ENCODE measurements at places on chromosomes 3 and 15. TPM values are rescaled to one million over a fixed set of nuclear protein-coding genes. Genes with fewer than 3 reads are reported as not detected.

GRCh38 chr3:122391681-122392446 lies 7.9 kb downstream of the FAM162A start:
- H3K4me3 ChIP-seq: no peak overlapping the region
- no peak overlapping the region for H3K27ac ChIP-seq
- peaks cover 32% of the 10 kb centered on the region for H3K36me3 ChIP-seq

The CCR9 gene
- total RNA-seq: 19.4 TPM

DNA sequence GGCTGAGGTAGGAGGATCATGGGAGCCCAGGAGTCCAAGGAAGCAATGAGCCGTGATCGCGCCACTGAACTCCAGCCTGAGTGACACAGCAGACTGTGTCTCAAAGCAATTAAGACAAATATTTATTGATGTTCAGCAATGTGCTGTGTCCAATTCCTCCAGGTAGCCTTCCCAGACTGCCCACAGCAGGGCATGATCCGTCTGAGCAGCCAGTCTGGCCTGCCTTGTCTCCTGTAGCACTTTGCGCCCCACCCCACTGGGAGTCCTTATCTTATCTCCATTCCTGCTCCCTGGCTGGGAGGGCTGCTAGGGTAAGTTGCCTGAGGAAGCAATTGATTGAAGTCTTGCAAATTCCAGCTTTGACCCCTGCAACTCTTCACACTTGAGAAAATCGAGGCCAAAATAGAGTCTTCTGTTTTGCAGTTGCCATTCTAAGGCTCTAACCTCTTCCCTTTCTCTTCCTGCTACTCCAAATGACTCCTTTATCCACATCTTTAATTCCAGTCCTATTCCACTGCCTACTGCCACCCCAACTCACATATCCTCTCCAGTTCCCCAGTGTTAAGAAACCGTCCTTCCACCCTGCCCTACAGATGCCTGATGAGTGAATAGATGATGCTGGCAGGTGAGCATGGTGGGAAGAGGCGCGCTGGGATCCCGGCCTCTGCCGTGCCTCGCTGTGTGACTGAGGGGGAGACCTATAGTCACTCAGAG lies 26.9 kb upstream of the LCTL start:
- H3K4me1 ChIP-seq: peaks cover 3% of the 10 kb centered on the region
- no peak for DNase-seq
- no peaks in the 10 kb centered on the region for H3K36me3 ChIP-seq
- H3K4me3 ChIP-seq: no peak overlapping the region

- H3K4me1 ChIP-seq: peaks cover 5% of the 10 kb centered on the region
- peak; percentile 78 for DNase-seq
- H3K36me3 ChIP-seq: no peaks in the 10 kb centered on the region
- no peak overlapping the region for H3K27ac ChIP-seq
- no peak overlapping the region for H3K4me3 ChIP-seq
Measured at GRCh38 chr15:68550498-68551295, 28.1 kb upstream of the CORO2B start.

- no peaks in the 10 kb centered on the region for H3K27me3 ChIP-seq
- no peak for DNase-seq
- peaks cover 16% of the 10 kb centered on the region for H3K4me1 ChIP-seq
- peaks cover 32% of the 10 kb centered on the region for H3K36me3 ChIP-seq
- no peak overlapping the region for H3K27ac ChIP-seq
Measured at GRCh38 chr15:43146184-43146583, 12.8 kb downstream of the TMEM62 start.

The ZPLD1 gene
- not detected for total RNA-seq

The HACD2 gene
- 19.3 TPM for total RNA-seq

DNA sequence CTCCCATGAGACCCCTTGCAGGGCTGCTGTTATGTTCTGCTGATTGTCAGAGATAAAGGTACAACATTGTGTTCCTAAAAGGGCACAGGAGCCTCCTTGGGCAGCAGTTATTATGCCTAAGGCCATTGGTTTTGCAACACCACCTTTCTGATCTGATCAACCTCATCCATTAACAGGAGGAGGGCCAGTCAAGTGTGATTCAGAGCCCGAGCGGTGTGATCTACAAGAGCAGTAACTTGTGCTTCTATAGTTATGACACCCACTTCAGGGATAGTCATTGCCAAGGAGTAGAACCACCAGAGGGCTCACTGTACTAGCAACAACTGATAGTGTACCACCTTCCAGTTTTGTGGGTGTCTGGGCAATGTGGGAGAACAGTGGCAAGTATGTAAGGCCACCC lies 1457.9 kb upstream of the CADM2 start:
- H3K4me1 ChIP-seq: no peaks in the 10 kb centered on the region
- no peak overlapping the region for H3K27ac ChIP-seq
- H3K27me3 ChIP-seq: no peaks in the 10 kb centered on the region
- H3K4me3 ChIP-seq: no peak overlapping the region

DNA sequence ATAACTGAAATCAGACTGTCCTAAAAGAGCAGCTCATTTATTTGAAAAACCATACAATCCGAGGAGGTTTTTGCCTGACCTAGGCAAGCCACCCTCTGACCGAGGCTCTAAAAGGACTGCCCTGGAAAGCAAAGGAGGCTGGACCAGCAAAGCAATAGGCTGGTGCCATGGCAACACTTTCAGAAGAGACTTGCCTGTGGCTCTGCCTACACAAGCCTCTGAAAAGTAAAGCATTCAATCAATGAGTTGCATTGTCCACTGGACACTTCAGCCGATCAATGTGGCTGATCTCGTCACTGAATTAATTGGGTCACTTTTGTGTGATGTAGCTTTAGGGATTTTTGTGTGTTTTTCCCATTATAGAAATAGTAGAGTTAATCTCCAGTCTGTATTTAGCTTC lies 99.1 kb upstream of the SEMA6D start:
- no peak overlapping the region for H3K4me3 ChIP-seq
- no peak overlapping the region for H3K27ac ChIP-seq
- no peaks in the 10 kb centered on the region for H3K4me1 ChIP-seq

DNA sequence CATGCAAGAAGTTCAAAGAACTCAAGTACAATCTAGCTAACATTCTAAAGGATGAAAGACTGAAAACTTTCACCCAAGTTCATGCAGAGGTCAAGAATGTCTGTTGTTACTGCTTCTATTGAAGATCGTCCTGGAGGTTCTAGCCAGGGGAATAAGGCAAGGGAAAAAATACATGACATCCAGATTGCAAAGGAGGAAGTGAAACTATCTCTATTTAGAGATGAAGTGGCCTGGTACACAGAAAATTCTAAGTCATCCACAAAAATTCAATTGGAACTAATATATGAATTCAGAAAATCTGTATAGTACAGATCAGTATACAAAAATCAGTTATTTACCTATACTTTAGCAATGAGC lies 693.0 kb downstream of the NR2F2 start:
- H3K4me3 ChIP-seq: no peak overlapping the region
- H3K4me1 ChIP-seq: no peaks in the 10 kb centered on the region
- no peak for DNase-seq
- no peaks in the 10 kb centered on the region for H3K27me3 ChIP-seq

The TIMMDC1 gene
- 72.9 TPM for total RNA-seq

- H3K36me3 ChIP-seq: peaks cover 13% of the 10 kb centered on the region
- no peak overlapping the region for H3K4me3 ChIP-seq
- DNase-seq: no peak
- no peak overlapping the region for H3K27ac ChIP-seq
Measured at GRCh38 chr3:196889844-196890708, 22.4 kb downstream of the SENP5 start.

The TMEM44 gene
- total RNA-seq: 6.3 TPM

DNA sequence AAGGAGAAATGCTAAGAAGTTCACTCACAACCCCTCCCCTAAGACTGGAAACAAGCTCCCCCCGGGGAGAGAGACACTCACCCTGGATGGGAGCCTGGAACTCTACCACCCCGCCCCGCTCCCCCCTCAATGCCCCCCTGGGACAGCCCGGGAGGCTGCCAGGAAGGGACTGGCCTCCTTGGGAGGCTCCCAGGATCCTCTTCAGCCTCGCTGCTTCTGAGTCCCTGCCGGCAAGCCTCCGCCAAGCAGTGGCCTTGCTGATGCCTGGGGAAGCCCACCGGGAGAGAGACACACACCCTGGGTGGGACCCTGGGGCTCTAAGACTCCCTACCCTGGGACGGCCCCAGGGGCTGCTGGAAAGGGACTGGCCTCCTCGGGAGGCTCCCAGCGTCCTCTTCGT lies 33.4 kb downstream of the CPEB1 start:
- no peaks in the 10 kb centered on the region for H3K27me3 ChIP-seq
- H3K4me1 ChIP-seq: no peaks in the 10 kb centered on the region
- no peak overlapping the region for H3K4me3 ChIP-seq
- H3K27ac ChIP-seq: no peak overlapping the region

DNA sequence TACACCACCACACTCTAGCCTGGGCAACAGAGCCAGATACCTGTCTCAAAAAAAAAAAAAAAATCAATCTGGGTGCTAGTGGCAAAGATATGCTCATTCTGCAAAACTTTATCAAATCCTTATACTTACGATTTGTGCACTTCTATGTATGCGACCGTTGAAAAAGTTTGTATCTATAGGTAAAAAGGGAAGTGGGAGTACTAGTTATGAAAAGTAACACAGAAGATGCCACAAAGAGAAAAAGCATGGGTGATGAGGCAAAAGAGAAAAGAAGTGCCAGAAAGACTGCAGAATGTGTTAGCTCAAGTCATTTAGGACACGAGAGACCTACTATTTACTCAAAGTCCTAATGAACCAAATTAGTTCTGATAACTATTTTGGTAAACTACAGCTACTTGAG lies 407.8 kb downstream of the SHQ1 start:
- H3K4me3 ChIP-seq: no peak overlapping the region
- DNase-seq: no peak
- peaks cover 57% of the 10 kb centered on the region for H3K4me1 ChIP-seq
- H3K27me3 ChIP-seq: no peaks in the 10 kb centered on the region
- peaks cover 62% of the 10 kb centered on the region for H3K36me3 ChIP-seq
- no peak overlapping the region for H3K27ac ChIP-seq
